ENCODE measurements at places on chromosomes 4 and X. TPM values are rescaled to one million over a fixed set of nuclear protein-coding genes. Genes with fewer than 3 reads are reported as not detected.

The LRP2BP gene
- total RNA-seq: 2.8 TPM

DNA sequence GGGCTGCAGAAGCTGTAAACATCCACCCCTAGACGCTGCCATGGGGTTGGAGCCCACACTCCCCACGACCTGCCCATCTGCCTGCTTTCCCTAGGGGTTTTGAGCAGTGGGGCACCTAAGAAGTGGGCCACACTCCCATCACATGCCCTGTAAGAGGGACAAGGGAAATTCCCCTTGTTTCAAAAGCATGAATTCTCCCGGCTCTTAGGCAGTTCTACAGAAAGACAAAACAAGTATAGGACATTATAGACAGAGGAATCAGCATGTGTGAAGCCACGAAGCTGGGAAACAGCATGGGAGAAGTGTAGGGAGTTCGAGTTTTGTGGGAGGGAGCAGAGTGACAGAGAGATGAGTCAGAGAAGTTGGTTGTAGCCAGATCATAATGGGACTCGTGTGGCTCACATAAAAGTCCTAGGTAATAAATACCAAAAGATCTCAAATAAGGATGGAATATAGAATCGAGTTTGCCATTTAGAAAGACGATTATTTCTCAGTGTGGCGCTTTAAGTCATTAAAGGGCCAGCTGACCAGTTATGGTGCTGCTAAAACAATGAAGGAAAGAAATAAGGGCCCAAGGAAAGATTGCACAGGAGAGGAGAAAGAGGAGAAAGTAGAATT lies 23.9 kb downstream of the APOO start:
- DNase-seq: no peak
- H3K4me3 ChIP-seq: no peak overlapping the region
- no peaks in the 10 kb centered on the region for H3K36me3 ChIP-seq
- H3K27ac ChIP-seq: no peak overlapping the region

The DHX15 gene
- total RNA-seq: 139 TPM

- no peaks in the 10 kb centered on the region for H3K4me1 ChIP-seq
- no peaks in the 10 kb centered on the region for H3K27me3 ChIP-seq
- no peak overlapping the region for H3K4me3 ChIP-seq
- no peak for DNase-seq
- no peaks in the 10 kb centered on the region for H3K36me3 ChIP-seq
- H3K27ac ChIP-seq: no peak overlapping the region
Measured at GRCh38 chr4:19636451-19636850, 615.3 kb upstream of the SLIT2 start.

- H3K4me3 ChIP-seq: no peak overlapping the region
- no peak for DNase-seq
- H3K36me3 ChIP-seq: no peaks in the 10 kb centered on the region
- H3K4me1 ChIP-seq: no peaks in the 10 kb centered on the region
Measured at GRCh38 chr4:108867476-108867875, 104.6 kb upstream of the ETNPPL start.

DNA sequence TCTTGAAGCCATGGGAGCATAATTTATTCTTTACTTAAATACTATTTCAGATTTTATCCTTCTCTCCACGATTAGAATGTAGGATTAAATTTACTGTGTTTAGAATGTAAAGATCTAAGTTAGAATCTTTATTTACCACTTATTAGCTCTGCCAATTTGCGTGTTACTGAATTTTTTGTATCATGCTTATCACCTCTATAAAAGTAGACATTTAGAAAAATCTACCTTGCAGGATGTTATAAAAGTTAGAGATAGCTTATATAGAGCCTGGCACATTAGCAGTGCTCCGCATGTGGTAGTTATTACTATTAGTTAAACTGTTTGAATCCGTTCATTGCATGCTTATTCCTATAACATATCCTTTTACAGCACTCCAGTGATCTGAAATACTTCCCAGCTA lies 97.9 kb downstream of the BANK1 start:
- H3K4me1 ChIP-seq: no peaks in the 10 kb centered on the region
- H3K27ac ChIP-seq: no peak overlapping the region
- H3K4me3 ChIP-seq: no peak overlapping the region
- H3K36me3 ChIP-seq: no peaks in the 10 kb centered on the region

GRCh38 chr4:3338321-3338838 lies 45.6 kb downstream of the RGS12 start:
- DNase-seq: no peak
- H3K36me3 ChIP-seq: no peaks in the 10 kb centered on the region
- no peaks in the 10 kb centered on the region for H3K27me3 ChIP-seq
- H3K4me1 ChIP-seq: peaks cover 44% of the 10 kb centered on the region
- H3K4me3 ChIP-seq: no peak overlapping the region
- no peak overlapping the region for H3K27ac ChIP-seq

- H3K4me1 ChIP-seq: no peaks in the 10 kb centered on the region
- H3K36me3 ChIP-seq: no peaks in the 10 kb centered on the region
- H3K4me3 ChIP-seq: no peak overlapping the region
- no peaks in the 10 kb centered on the region for H3K27me3 ChIP-seq
Measured at GRCh38 chrX:108415891-108416290, 22.3 kb downstream of the COL4A6 start.

The IBSP gene
- total RNA-seq: not detected

DNA sequence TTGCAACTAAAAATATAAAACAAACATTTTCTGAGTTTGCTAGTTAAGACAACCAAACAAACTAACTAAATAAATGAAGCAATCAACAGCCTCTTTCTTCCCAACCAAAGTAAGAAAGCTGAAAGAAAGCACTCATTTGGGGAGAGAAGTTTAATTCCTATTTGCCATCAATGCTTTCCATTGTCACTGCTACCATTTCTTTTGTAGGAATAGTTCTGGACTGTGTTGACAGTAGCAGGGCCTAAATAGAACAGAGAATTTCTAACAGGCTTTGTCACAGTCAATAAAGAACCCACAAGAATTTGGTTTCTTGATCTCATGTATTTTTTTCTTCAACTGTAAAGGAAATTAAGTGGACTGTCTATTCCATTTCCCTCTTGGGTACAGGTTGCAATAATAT lies 1886.4 kb upstream of the TENM3 start:
- no peaks in the 10 kb centered on the region for H3K4me1 ChIP-seq
- H3K36me3 ChIP-seq: no peaks in the 10 kb centered on the region
- no peak for DNase-seq
- H3K4me3 ChIP-seq: no peak overlapping the region
- H3K27ac ChIP-seq: no peak overlapping the region

GRCh38 chrX:70169281-70169680 lies 8.0 kb upstream of the DGAT2L6 start:
- no peak overlapping the region for H3K4me3 ChIP-seq
- peaks cover 5% of the 10 kb centered on the region for H3K36me3 ChIP-seq
- no peaks in the 10 kb centered on the region for H3K27me3 ChIP-seq
- no peak for DNase-seq

- no peaks in the 10 kb centered on the region for H3K4me1 ChIP-seq
- H3K4me3 ChIP-seq: no peak overlapping the region
- no peak for DNase-seq
- H3K27ac ChIP-seq: no peak overlapping the region
- no peaks in the 10 kb centered on the region for H3K36me3 ChIP-seq
Measured at GRCh38 chr4:80507077-80507476, 171.5 kb downstream of the CFAP299 start.

DNA sequence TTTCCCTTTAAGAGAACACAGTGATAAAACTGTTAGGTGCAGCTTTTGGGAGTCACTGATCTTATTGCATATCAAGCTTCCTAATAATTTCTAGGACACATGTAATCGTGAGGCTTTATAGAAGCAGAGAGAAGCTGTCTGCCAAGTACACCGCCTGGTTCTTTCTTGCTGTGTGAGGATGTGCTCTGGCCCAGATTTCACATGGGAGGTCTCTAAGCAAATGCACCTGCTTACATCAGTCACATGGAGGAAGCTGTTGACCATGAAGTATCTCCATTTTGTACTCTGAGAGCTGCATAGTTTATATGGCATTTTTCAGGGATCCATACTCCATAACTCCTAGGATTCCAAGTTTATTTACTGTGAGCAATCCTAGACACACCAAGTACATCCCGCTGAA lies 37.1 kb downstream of the RGS12 start:
- H3K36me3 ChIP-seq: no peaks in the 10 kb centered on the region
- H3K4me3 ChIP-seq: no peak overlapping the region
- no peaks in the 10 kb centered on the region for H3K27me3 ChIP-seq
- DNase-seq: no peak
- no peak overlapping the region for H3K27ac ChIP-seq

GRCh38 chrX:28675173-28675572 lies 87.9 kb downstream of the IL1RAPL1 start:
- H3K27me3 ChIP-seq: no peaks in the 10 kb centered on the region
- H3K4me3 ChIP-seq: no peak overlapping the region
- H3K4me1 ChIP-seq: no peaks in the 10 kb centered on the region
- no peaks in the 10 kb centered on the region for H3K36me3 ChIP-seq
- no peak for DNase-seq

- no peaks in the 10 kb centered on the region for H3K4me1 ChIP-seq
- no peaks in the 10 kb centered on the region for H3K27me3 ChIP-seq
- DNase-seq: no peak
Measured at GRCh38 chr4:23382879-23383278, 507.0 kb downstream of the PPARGC1A start.

The PPP1R2C gene
- total RNA-seq: not detected

The GPRASP2 gene
- 29.3 TPM for total RNA-seq

- H3K27me3 ChIP-seq: no peaks in the 10 kb centered on the region
- no peaks in the 10 kb centered on the region for H3K4me1 ChIP-seq
- no peak overlapping the region for H3K4me3 ChIP-seq
Measured at GRCh38 chrX:119399772-119400101, 601 bp downstream of the SLC25A43 start.

- no peak overlapping the region for H3K4me3 ChIP-seq
- DNase-seq: no peak
- H3K36me3 ChIP-seq: no peaks in the 10 kb centered on the region
- H3K27ac ChIP-seq: no peak overlapping the region
- H3K27me3 ChIP-seq: no peaks in the 10 kb centered on the region
Measured at GRCh38 chr4:94629837-94630236, 127.9 kb upstream of the BMPR1B start.

- H3K27me3 ChIP-seq: no peaks in the 10 kb centered on the region
- no peak overlapping the region for H3K4me3 ChIP-seq
- H3K36me3 ChIP-seq: no peaks in the 10 kb centered on the region
- no peaks in the 10 kb centered on the region for H3K4me1 ChIP-seq
- no peak overlapping the region for H3K27ac ChIP-seq
- no peak for DNase-seq
Measured at GRCh38 chrX:13090339-13091110, 46.1 kb upstream of the FAM9C start.
